ENCODE measurements at places on chromosomes 7 and 10.
A peak's percentile ranks its signal among the peaks of the same experiment; 100 is the strongest.

- no peak for DNase-seq
These were observed 180.1 kb downstream of the GRM3 start for GRCh38 chr7:86823769-86824168.

DNA sequence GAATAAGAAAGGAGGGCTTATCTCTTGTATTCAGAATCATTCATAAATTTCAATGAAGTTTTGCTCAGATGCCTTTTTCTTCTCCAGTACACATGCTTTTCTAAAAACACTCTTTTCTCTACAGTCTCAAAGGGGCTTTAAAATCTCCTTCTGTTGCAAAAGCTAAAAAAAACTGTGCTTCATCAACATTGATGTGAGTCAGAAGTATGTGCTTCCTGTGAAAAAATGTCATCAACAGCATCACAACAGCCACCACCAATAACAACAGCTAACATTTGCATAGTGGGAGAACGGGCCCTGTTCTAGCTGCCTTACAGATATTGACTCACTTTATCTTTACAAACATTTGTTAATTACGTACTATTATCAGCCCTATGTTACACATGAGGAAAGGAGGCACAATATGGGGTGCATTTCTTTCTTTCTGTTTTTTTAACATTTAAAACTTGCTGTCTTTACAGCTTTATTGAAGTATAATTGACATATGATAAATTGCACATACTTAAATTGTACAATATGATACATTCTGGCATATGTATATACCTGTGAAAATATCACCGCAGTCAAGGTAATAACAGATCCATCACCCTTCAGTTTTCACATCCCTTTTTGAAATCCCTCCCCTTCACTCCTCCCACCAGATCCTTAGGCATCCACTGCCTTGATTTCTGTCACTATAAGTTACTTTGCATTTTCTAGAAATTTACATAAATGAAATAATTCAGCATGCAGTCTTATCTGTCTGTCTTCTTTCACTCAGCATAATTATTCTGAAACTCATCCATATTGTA lies 1605.4 kb upstream of the LRRTM3 start:
- DNase-seq: peak; percentile 27

GRCh38 chr7:105987046-105987445 lies 24.0 kb downstream of the CDHR3 start:
- no peak for DNase-seq

- no peak for DNase-seq
These were observed 188.6 kb downstream of the DPY19L1 start for GRCh38 chr7:34848670-34849069.

DNA sequence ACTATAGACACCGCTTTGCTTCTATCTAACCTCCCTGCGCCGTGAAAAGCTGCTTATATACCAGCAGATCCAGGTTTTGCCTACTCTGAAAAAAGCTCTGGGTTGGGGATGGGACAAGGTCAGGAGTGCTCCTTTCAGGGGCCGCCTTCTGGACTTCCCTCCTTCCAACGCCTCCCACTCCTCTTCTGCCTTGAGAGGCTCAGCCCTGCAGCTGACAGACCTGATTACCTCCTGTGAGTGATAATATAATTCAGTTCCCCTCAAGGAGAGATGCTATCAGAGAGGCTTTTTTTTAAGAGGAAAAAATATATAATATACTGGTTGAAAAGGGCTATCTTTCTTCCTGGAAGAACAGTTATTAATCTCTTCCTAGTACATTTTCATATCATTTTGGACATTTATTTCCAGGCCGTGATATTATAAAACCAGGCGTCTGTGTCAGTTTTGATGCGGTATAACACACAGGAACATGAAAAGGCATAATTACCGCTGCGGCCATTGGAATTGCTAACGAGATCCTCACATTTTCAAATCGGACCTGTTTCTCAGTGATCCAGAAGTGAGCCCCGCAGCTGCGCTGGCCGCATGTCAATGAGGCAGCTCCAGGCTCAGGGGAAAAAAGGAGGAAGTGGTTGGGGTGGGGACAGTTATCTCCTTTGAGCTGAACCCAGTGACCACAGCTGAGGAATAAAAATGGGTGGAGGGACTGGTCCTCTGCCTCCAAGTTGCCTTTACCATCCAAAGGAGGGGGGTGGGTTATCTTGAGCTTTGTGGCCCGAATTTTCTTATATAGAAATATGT lies 457.1 kb downstream of the TYW1 start:
- DNase-seq: no peak

- DNase-seq: no peak
These were observed 243.0 kb downstream of the POLR1F start for GRCh38 chr7:19465861-19466260.

GRCh38 chr10:58003945-58004344 lies 263.7 kb downstream of the IPMK start:
- no peak for DNase-seq

- DNase-seq: peak; percentile 76
These were observed 45.4 kb downstream of the SLC13A1 start for GRCh38 chr7:123154231-123154860.

GRCh38 chr10:132753596-132753995 lies 32.4 kb downstream of the NKX6-2 start:
- DNase-seq: no peak

- no peak for DNase-seq
These were observed 31.0 kb downstream of the GRM8 start for GRCh38 chr7:127221731-127222130.

GRCh38 chr10:130941886-130942285 lies 369.6 kb downstream of the TCERG1L start:
- DNase-seq: no peak

DNA sequence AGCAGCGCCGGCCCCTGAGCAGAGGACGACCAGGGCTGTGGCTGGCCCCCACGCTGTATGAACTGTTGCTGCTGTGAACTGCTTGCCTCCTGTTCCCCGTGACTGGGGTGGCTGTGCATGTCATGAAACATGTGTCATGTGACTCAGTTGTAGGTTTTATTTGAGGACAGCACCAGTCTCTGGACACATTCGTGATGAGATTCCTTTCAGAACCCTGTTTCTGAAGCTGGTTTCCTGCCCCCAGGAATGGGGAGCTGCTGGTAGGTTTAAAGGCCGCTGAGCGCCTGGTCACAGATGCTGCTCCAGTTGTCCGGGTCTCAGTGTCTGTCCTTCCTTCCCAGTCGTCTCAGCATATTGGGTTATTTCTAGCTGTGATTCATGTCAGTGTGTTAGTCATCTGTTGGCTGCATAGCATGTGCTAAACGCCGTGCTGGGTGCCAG lies 79.1 kb upstream of the PPIF start:
- peak; percentile 84 for DNase-seq

DNA sequence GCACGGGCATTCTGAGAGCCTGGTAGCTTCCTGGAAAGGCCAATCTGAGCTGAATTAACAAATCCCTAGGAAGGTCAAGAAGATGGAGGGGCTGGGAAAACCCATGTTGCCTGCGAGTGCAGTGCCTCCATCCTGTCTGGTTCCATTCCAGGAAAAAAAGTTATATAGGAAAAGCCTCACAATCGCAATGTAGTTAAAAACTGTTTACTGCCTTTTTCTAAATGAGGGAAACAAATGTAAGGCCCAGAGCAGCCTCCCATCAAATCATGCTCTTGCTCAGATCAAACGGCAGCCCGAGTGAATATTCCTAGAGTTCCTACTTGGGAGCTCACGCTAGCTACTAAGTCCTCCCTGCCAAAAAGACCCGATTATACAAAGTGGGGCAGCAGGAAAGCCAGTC lies 179.9 kb downstream of the KCNMA1 start:
- no peak for DNase-seq

DNA sequence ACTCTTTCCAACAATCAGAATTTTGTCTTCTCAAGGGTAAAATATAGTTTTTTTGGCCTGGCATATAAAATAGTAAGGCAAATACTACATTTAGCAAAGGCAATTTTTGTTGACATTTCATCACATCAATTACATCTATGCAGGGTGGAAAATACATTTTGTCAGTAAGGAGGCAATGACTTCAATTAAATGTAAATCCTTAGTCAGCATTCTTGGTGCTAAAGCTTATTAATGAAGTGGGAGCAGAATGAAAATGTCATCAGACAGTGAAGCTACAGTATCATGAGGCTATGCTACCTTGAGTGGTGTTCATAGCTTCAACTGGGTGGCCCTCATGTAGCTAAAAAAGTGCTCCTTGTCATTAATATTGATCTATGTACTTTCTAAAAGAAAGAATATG lies 8.9 kb downstream of the LRRTM3 start:
- DNase-seq: no peak

- DNase-seq: no peak
These were observed 47.5 kb downstream of the CHST15 start for GRCh38 chr10:124045801-124046355.

- DNase-seq: no peak
These were observed 215.6 kb downstream of the CREB5 start for GRCh38 chr7:28627896-28628295.

- DNase-seq: no peak
These were observed 89.7 kb upstream of the GHITM start for GRCh38 chr10:84049645-84050011.

- DNase-seq: no peak
These were observed 53.8 kb downstream of the TFAM start for GRCh38 chr10:58438986-58439385.

DNA sequence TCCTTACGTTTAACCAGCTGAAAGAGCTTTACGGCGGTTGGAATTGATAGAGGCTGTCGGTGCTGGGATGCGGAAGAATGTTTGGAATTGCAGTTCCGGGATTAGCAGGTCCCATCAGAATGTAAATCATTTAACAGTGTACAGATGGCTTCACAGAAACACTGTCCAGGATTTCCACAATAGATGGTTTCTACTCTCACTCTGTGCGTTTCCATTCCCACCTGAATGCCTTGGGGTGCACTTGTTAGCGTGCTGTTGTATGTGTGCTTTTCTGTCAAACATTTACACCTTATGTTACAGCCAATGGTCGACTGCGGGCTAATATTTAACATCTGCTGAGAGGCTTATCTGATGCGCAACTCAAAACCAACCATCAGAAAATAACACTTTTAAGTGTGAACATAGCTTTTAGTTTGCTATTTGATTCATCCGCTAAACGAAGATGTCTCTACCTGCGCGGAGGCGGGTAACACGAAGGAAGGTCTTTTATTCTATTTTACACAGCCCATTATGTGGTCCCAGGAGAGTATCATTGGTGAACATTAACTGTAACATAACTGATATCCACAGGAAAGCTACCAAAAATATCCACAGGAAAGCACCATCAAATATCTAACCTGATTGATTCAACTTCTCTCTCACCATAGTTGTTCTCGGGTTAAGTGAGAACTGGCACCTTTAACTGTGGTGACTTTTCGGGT lies 179.0 kb downstream of the PRPF18 start:
- DNase-seq: no peak

DNA sequence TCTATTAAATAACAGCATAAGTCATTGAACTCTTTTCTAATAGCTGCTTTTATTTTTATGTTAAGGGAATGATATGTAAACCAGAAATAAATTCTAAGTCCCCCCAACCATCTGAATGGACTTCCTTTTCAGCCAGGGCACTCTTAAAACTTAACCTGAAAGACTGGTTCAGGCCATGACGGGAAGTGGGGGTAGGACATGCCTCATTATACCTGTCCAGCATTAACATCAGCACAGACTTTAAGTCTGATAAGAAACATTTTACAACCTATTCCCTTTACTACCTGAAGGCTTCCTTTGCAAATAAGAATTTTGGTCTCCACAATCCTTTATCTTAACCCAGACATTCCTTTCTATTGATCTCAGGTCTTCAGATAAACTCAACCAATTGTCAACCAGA lies 56.0 kb upstream of the CYP2C18 start:
- no peak for DNase-seq

GRCh38 chr10:71614946-71615345 lies 104.6 kb downstream of the C10orf105 start:
- no peak for DNase-seq

DNA sequence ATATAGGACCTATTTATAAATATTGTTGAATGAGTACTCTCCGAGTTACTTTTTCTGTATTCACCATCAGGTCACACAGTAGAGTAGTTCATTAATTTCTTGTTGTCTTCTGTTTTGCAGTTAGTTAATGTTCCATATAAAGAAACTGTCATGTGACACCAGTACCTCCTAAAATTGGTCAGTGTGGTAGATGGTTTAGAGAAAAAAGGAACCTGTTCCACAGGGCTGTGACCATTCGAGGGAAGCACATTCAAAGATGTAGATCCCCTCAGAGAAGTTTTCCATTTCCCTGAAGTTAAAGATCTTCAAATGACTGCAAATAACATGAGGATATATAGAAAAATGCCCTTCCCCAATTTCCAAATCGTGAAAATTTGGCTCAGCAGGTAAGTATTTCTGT lies 45.7 kb downstream of the PRPF18 start:
- DNase-seq: no peak
